ENCODE measurements at places on chromosomes 5 and 9.

DNA sequence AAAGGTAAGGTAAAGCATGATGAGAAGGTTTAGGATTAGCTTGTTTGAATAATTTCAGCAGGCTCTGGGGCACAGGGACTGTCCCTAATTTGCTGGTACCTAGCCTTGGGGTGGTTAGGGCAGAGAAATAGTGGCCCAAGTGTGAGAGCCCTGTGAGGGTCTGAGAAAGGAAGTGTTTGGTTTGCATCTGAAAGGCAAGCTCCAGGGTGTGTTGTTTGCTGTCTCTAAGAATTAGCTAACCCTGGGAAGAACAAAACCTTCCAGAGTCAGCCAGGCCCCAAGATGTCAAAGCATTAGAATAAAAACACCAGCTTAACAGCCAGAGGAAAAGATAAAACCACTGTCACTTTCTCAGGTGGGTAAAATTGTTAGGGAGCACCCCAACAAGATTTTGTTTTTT, 31.0 kb downstream of the TMEM252 start:
- DNase-seq: no peak

DNA sequence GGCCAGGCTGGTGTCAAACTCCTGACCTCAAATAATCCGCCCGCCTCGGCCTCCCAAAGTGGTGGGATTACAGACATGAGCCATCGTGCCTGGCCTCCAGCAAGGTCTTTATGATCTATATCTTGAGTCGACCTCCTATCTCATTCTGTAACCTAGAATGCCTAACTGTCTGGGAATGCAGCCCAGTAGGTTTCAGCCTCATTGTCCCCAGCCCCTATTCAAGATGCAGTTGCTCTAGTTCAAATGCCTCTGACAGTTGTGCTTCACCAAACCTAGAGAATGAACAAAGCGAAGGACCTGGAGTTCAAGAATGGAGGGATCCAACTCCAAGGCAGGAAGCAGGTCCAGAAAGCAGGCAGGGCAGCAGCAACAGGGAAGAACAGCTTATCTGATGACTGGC, 30.8 kb downstream of the GLRX start:
- DNase-seq: no peak

DNA sequence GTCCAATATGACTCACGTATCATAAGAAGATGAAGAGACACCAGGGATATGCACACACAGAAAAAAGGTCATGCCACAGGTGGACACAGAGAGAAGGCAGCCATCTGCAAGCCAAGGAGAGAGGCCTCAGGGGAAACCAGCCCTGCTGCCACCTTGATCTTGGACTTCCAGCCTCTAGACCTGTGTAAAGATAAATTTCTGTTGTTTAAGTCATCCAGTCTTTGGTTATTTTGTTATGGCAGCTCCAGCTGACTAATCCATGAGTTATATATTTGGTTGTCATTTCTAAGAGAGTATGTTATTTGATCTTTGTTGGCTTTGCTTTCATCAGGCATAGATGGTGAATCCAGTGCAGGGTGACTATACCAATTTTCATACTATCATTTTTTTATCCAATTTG, 130.2 kb upstream of the DAP start:
- DNase-seq: no peak

- no peak for DNase-seq
Observed at GRCh38 chr5:98698359-98698758, 75.1 kb upstream of the RGMB start.

GRCh38 chr5:81086881-81087281, 126.7 kb downstream of the RASGRF2 start:
- DNase-seq: no peak

DNA sequence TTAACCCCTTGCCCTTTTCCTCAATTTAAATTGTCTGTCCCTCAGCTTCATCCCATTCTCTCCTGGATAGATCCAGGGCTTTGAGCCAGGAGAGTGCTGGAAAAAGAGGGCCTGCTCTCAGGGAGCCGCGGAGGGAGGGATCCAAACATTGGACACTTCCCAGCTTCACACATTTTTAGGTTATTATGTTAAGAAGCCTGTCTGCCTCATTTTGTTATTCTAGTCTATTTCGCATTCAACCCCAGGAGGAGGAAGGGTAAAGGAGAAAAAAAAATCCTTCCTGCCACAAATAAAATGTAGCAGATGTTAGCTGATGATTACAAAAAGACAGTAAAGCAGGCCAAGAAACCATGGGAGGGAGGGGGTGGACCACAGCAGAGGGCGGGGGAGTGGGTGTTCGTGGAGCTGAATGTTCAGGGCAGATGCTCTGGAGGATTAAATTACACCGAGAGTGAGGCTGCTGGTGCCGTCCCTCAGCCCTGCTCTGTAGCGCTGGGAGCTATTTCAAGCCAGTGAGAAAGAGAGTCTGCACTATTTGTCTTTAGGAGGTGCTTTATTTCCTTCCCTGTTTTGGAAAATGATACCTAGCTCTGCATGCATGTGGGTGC, 60.6 kb upstream of the ZFR start:
- peak; percentile 89 for DNase-seq

GRCh38 chr5:1473746-1474145, 28.5 kb upstream of the SLC6A3 start:
- no peak for DNase-seq

DNA sequence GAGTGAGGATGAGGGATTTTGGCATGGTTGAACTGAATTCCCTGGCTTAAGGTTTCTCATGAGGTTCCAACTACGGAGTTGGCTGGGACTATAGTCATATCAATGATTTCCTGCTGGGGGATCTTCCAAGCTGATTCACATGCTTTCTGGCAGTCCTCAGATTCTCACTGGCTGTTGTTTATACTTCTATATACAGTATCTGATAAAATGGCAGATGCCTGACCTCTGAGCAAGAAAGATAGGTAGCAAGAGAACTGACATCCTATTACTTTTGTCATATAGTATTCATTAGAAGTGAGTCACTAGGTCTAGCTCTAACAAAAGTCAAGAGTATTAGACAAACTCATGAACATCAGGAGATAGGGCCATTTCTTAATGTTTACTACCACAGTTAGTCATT, 440.9 kb upstream of the EDIL3 start:
- DNase-seq: no peak

DNA sequence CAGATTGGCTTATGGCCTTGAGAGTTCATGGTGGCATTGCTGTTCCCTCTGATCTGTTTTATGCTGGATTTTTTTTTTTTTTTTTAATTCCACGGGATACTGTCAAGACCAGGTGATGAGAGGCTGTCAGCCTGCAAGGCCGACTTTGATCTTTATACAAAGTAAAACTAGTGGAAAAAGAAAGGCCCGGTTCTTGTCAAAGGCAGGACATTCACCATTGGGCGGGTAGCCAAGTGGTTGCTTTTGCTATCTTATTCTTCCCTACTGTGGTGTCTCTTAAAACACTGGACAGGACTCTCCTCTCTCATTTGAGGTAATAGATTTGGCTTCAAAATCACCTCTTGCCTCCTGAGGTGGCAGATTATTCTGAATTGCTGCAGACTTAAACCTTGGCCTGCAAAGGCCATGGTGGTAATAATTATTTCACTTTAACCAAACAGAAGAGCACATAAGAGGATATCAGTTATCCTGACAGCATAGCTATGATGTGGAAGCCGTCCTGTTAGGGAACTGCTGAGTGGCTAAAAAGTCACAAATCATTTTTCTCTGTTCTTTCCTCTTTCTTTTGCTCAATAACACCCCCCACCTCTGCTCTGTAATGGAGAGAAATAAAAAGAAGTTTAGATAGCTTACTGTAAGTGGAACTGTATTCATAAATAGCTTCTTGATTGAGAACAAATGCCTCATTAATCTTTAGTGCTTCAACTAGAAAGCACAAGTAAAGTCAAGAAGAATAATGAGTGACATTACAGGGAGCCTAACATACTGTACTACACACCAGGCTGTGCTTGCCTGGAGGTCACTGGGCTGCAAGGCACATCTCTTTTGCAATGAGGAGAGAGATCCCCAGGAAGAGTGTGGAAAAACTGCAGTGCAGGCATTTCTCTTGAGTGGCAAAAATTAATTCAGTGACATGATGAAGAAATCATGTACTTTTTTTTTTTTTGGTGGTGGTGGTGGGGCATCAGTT, 275.6 kb downstream of the KDM4C start:
- no peak for DNase-seq

DNA sequence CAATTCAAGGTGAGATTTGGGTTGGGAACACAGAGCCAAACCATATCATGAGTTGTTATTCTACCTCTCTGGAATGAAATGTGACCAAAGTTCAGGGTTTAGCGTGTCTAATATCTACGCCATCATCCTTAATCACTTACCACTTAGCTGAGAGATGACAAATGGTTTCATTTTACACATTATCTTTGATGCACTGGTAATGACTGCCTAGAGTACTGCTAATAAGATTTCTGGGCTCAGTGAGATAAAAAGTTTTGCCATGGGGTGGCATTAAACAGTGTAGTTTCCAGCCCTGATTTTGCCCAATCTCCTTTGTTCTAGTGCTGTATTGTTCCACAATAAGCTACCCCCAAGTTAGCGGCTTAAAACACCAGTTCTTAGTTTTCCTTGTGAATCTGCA, 367.2 kb downstream of the MLLT3 start:
- no peak for DNase-seq

DNA sequence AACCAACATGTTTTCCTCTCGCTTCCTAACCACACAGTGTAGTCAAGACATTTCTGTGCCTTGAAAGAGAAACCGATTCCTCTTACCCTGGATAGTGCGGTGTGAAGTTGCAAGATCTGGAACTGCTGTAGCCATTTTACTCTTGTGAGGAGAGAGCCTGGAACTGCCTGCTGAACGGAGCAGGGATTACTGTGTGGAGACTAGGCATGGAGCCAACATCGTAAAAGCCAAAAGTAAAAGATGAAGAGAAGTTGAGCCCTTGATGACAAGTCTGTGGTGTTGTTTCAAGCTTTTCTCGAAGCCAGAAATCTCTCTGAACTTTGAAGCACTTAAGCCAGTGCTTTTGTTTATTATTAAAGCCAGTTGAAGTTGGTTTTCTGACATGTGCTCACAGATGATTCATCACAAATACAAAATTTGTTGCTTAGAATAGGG, 110.1 kb upstream of the GRIN3A start:
- peak; percentile 49 for DNase-seq

- no peak for DNase-seq
Observed at GRCh38 chr5:78760366-78760765, 111.8 kb upstream of the LHFPL2 start.

DNA sequence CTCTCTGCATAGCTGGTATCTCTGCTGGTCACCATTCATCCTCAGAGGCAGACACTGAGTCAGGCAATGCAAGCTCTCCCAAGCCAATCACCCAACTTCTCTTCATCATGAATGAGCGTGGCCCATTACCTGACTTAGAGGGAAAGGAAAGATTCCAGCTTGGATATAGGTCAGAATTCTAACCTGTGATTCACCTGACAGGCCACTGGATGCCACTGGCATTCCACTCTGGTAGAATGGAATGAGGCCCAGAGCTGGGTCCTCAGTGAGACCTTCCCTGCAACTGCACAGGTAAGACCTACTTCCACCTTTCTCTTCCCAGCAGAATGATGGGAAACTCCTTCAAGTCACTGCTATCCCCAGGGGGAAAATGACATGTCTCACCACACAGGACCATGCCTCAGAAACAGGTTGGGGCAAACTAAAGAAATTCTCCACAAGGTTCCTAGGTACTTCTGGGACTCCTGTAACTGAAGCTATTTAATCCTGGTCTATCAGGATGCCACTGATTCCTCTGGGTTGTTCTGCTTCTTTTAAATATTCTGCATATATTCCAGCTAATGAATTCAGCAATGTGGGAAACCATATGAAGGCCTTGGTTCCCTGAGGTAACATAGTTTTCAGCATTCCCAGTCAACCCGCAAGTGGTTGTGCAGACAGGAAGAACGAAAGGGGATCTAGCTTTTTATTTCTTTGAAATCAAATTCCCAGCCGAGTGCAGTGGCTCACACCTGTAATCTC, 62.0 kb downstream of the SUSD1 start:
- DNase-seq: peak; percentile 5

- DNase-seq: no peak
Observed at GRCh38 chr9:109802491-109802890, 22.5 kb downstream of the PALM2AKAP2 start.

GRCh38 chr5:67476531-67476930, 279.9 kb upstream of the CD180 start:
- DNase-seq: no peak

DNA sequence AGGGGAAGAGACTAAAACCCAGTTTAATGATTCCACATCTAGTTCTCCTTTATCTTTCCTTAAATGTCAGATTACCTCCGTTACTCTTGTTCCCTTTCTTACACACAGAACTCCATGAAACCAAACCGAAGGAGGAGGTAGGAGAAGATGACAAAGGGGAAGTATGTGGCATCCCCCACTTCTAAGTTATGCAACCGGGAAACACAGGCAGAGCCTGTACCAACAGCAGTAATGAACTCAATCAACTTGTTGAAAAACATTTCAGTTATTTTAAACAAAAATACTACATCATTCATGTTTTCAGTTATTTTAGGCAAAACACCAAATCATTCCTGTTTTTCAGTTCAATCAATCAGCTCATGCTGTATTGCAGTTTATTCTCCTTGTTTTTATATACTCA, 101.8 kb downstream of the PCSK1 start:
- no peak for DNase-seq

DNA sequence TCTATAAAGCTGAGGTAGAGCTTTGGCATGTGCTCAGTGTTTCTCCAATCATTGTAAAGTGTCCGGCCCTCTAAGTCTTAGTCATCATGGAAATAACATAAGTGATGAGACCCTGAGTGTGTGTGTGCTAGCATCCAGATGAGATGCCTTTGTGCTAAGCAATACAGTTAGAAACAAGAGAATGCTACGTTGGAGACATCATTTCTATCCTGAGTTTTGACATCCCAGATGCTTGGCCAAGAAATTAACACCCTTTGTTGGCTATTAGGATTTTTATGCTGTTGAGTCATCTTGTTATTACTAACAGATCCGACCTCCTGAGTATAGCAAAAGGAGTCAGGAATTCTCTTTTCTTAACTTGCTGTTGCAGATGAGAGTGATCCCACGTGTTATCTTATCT, 508.0 kb downstream of the GADD45G start:
- no peak for DNase-seq

GRCh38 chr9:130583271-130583670, 3.9 kb downstream of the FUBP3 start:
- DNase-seq: no peak

DNA sequence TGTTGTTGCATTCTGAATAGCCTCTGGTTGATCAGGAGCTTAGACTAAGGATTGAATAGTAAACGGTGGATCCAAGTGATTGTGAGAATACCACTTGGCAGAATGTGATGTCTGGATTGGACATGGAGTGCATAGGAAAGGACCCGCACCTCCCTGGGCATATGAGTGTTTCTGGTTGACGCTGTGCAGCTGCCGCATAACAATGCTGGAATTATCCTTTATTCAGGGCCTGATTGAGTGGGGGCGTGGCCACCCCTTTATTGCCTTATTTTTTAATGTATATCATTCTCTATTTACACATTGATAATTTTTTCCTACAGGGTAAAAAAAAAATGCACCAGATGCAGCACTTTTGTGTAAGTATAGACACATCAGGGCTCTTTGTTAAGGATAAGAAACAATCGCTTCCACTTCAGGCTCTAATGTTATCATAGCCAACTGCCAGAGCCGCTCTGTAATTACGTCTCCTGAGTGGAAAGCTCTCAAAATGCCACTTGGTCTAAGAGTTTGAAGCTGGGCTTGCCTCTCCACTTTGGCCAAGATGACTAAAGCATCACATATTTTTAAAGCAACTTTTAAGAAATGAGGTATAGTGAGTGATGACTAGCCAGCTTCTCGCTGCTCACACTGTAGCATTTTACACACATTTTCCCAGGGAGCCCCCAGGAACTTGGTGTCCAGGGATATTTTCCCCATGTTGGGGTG, 5.7 kb downstream of the FGD3 start:
- DNase-seq: no peak
